ENCODE measurements at places on chromosomes 6 and 20.

DNA sequence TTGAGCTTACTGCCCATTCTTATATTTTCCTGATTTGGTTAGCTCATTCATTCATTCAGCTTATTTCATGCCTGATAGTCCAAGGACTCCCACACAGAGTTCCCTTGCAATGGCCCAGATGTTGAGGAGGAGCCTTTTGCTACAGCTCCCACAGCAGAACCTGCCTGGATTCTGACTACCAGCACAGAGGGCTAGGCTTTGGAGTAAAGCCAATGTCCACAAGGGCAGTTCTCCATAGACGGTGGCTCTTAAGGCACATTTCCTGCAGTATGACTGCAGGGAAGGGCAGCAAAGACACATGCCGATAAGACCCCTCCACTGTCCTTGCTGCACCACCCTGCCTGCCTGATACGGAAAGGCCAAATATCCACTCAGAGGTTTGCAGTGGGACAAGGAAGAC lies 112.3 kb upstream of the SYNDIG1 start:
- DNase-seq = no peak

DNA sequence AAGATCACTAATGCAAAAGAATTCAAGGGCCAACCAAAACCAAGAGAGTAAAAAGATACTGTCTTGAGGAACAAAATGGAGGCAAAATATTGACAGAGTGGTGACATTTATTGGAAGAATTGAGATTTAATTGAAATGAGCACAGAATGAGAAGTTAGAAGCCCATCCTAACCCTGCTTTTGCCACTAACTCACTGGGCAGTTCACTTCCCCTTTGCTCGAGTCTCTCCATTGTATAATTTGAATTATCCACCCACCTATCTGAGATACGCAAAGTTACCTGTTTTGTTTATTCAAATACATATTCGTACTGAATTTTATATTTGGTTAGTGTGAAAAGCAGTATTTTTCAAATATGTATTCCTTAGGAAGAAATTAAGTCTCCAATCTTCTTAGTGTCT lies 204.5 kb upstream of the PRDM1 start:
- DNase-seq = no peak

DNA sequence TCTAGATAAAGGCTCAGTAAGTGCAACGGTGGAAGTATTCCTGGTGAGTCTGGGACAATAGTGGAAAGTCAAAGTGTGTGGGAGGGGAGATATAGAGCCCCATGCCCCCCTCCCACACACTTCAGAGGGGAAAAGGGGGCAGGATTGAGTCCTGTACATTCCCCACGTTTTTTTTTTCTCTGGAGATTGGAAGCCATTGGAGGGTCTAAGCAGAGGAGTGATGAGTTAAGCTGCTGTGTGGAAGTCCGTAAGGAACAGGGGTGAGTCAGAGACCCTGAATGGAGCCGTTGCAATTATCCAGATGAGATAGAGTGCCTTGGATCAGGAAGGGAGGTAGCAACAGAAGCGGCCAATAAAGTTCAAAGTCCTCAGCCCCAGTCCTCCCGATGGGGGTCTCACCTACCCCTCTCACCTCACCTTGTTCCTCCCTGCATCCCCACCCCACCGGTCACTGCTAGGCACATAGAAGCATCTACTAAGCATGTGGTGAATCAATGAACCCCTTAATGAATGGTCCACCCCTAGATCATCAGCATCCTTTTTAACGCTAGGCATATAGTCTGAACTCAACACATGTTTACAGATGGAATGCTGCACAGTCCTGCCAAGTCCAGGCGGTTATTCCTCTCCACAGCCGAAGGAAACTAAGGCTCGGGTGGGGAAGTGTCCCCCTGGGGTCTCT lies 662 bp upstream of the SLC9A8 start:
- DNase-seq = no peak

DNA sequence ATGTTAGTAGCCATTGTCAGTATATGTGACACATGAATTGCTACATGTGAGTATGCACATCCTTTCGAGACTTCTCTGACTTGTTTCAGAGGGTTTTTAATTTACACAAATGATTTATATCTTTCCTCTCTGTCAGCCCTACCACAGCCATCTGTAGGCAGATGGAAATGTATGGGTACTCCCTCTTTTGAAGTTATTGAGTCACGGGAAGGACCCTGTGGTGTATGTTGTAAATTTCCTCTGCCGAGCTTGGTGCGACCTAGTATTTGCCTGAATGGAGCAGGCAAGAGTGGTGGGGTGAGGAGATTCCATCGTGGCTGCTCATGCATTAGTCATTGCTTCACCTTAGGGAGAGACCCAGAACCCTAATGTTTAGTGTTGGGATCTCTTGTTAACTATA lies 171.9 kb downstream of the JARID2 start:
- no peak for DNase-seq

GRCh38 chr20:18394363-18394762 lies 72.5 kb downstream of the DZANK1 start:
- no peak for DNase-seq

DNA sequence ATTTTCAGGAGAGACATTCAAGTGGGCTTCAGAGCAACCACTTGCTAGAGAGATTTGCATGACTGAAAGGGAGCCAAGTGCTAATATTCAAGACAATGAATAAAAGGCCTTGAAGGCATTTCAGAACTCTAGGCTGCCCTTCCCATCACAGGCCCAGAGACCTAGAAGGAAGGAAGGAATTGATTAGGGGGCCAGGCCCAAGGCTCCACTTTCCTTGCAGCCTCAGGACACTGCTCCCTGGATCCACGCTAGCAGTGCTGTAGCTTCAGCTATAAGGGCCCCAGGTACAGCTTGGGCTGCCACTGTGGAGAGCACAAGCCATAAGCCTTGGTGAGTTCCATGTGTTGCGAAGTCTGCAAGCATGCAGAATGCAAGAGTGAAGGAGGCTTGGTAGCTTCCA lies 731.9 kb upstream of the FLRT3 start:
- DNase-seq = no peak

DNA sequence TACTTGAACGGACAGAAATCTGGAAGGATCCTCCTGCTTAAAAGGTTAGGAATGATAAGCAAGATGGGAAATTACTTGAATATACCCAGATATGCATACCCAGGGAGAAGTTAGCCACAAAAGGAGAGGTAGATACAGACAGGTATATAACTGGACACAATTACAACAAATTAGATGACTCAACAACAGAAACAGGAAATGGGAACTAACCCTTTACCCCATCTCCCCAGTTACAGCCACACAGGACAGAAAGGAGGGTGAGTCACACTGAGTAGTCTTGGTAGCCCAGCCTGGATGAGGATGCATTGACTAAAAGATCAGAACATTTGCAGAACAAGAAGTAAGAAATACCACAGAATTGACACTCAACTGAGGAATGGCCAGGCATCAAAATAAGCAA lies 61.2 kb downstream of the C6orf52 start:
- peak; percentile 44 for DNase-seq

DNA sequence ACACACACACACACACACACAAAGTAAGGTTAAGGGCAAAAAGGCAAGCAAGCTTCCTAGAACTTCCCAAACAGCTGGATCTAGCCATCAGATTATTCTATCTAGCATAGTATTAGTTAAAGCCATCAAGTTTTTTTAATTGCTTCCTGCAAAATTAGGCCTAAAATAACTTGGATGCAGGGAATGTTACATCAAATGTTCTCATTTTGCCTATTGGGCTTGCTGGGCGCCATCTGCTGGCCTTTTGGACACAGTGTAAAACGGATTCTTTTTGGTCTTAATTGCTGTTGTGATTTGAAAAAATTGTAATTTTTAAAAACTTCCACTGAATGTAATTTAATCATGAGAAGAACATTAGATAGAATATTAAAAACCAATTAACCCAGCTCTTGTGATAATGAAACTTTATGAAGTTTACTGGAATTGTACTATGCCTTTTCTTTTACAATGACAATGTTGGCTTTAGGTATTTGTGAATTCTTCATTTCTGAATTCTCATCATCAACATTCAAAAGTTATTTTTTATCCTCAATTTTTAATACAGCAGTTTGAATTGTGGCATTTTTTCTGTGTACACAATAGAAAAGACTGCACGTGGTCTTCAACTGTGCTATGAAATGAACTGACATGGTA lies 6.8 kb downstream of the MKKS start:
- no peak for DNase-seq

DNA sequence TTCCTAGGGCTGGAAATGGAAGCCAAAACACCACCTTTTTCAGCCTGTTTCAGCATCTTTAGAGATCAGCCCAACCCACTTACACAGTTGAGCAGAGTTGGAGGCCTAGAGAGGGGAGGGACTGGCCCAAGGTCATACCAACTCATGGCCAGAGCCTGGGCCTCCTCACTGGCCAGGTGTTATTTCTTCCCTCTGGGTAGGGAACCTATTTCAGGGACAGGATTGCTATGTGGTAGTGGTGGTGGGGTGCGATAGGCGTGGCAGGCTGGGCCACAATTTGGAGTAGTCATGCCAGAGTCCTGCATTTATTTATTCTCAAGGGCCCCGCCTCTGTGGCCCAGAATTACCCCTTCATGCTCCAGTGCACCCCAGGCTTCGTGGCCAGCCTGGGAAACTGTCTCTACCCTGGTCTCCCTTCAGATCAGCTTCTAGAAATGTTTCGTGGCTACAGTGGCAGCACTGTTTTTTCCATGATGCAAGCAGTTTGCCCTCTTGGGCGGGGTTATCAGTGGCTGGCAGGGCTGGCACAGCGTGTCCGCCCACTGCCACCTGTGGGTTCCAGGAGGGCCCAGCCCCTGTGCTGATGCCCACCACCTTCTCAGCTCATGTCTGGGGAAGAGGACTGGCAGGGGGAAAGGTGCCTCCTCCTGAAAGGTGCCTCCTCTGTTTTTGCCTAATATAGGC lies 6.2 kb downstream of the VEGFA start:
- DNase-seq = no peak

- no peak for DNase-seq
Measured at GRCh38 chr6:135600086-135600702, 102.7 kb upstream of the AHI1 start.

DNA sequence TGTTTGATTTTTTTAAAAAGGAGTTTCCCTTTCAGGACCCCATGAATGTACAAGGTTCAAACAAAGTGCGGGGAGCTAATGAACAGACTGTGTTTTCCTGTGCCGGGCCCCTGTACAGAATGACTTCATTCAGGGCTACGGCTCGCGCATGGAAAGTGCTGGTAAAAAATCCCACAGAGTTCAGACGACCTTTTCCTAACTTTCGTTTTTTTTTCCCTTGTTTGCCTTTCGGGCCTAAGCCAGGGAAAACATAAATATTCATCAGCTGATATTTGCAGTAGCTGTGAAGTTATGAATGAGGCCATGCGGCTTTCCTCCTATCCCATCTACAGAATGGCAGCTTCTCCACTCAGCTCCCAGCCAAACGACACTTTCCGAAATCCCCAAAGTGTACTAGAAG lies 74.0 kb downstream of the HAO1 start:
- DNase-seq = no peak

DNA sequence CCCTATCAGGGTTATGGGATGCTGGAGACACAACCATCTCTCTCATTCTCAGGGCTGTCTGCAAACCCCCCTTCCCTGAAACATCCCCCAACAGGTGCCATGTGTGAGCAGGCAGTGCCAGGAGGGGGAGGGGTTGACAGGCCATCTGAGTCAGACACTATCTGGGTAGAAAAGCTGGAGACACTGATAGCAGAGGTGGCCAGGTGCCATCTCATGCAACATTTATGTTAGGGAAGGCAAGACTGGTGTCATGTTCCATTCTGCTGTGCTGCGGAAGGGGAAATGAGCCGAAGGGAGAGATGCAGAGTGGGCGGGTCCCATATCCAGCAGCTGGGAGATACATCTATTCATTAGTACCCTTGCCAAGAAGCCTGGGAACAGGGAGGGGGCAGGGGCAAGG lies 3.5 kb downstream of the LHFPL5 start:
- DNase-seq = no peak

DNA sequence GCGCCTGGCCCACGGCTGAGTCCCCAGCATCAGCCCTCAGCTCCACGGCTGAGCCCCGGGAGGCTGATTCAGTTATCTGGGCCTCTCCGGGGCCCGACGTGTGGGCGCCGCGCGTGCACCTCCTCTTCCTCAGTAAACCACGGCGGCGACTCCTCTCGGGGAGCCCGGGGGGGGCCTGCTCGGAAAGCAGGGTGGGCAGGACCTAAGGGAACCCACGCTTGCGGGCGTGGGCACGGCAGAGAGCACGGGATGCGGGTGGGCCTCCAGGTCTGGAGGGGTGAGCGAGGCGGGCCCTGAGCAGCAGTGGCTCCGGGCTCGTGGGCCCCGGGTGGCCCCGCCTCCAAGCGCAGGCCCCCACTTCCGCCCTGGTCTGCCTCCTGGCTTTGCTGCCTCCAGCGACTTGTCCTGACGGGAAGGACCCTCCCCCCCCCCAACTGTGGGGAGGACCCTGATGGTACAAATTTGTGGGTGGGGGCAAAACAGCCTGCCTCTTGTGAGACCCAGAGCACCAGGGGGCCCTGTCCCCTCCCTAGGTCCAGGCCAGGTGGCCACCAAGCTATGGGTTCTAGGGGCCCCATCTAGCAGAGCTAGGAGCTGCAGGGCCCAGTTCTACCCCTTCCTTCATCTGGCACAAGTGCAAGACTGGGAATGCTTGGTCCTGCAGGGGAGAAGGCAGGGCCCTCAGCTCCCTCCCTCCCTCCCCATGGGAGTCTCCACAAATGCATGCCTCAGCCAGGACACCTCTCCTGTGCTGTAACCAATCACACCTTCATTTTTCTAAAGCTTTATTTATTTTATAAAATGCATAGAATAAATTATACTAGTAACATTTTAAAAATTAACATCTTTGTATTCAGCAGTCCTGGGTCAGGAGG lies 16.9 kb downstream of the UCKL1 start:
- DNase-seq = no peak

- DNase-seq = no peak
Measured at GRCh38 chr6:5119090-5119951, 34.2 kb downstream of the PPP1R3G start.

- DNase-seq = no peak
Measured at GRCh38 chr6:12504325-12504966, 212.1 kb upstream of the PHACTR1 start.

DNA sequence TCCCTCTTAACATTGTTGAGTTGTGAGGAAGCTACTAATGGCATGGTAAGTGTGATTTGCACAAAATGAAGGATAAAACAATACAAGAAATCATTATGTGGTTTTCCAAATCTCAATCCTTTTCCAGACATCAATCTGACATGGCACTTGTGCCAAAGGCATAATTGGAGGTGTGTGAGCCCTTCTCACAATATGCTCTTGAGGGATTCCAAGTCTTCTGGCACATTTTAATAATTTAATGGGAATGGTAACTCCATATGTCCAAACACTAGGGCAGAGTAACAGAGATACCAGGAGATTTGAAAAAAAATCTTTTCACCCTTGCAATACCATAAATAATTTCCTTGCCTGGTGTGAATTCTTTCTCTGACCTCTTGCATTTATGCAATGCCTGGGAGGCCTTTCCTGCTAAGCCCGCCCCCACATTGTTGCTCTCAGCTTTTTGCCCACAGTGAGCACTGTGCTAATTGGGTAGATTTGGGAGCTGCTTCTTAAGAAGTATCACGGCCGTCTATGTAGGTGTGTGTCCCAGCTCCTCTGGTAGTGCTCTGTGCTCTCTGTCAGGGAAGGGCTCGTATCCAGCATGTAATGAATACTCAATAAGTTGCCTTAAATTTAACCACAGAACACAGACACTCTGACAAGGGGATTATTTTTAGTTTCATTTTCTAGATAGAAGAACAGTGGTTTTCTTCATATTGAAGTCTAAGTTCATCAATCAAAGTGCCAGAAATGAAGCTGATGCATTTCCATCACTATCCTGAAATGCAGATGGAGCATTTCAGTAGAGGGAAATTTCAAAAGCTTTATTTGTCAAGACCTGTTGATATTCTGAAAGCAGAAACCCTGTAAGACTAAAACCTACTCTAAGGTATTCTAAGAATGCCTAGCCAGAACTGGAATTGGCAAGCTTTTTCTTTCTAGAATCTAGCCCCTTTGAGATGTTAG lies 54.4 kb upstream of the CEP85L start:
- peak; percentile 54 for DNase-seq

GRCh38 chr6:24763578-24763977 lies 11.2 kb upstream of the GMNN start:
- DNase-seq = no peak

Data from AG04449 (cell line).